ENCODE measurements at places on chromosomes 1 and 21.
A peak's percentile ranks its signal among the peaks of the same experiment; 100 is the strongest.

DNA sequence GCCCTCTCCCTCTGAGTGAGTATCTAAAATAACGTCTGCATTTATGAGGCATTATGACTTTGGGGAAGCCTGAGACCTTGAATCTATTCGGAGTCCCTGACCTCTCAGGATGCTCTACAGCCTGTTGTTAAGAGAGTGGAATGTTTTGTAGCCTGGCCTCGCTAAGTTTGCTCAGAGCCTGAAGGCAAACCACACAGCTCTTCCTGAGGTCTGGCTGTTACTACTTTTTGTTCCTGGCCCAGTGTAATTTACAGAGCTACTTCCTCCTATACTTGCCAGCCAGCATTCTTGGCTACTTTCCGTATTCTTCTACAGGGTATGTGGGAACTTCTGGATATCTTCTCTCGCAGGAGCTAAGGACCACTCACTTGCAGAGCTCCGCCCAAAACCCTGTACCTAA, 3.6 kb upstream of the ZMYM4 start:
- peak; percentile 33 for DNase-seq

GRCh38 chr1:169941982-169942830, 48.5 kb upstream of the SCYL3 start:
- DNase-seq: no peak

GRCh38 chr1:226181996-226182714, 4.4 kb downstream of the ACBD3 start:
- peak; percentile 63 for DNase-seq

GRCh38 chr21:45454926-45455673, 50.1 kb downstream of the COL18A1 start:
- no peak for DNase-seq

- DNase-seq: no peak
Observed at GRCh38 chr21:41453198-41453597, 27.2 kb downstream of the MX1 start.

GRCh38 chr1:9073143-9073542, 3.7 kb upstream of the SLC2A5 start:
- DNase-seq: no peak

DNA sequence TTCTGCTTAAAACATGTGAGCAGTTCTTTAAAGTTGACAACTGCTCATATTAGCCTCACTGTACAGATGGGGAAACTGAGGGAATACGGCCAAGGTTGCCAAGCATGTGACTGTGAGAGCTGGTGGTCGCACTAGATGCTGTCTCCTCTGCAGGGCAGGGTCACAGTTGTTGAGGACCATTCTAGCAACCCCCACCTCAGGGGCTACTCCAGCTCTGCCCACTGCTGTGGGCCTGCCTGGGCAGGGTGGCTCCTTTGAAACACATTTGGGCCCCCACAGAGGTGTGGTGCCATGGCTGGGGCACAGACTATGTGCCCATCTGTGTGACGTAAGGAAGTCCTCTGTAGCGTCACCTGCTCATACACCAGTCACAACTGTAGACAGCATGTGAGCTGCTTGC, 779 bp downstream of the THEM5 start:
- DNase-seq: no peak

GRCh38 chr1:86259390-86259789, 102.8 kb upstream of the COL24A1 start:
- DNase-seq: no peak

DNA sequence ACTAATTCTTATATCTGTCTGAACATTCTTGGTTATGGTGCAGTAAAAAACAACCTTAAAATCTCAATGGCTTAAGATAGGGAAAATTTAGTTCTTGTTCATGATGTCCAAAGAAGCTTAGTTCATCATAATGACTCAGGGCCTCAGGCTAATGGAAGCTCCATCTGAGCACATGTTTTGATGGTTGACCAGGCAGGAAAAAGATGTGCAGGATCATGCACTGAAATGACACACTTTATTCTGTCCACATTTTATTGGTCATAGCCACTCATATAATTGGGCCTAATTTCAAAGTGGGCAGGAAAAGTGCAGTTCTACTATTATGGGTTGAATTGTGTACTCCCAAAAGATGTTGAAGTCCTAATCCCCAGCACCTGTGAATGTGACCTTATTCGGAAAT, 198.2 kb downstream of the CENPF start:
- DNase-seq: no peak

DNA sequence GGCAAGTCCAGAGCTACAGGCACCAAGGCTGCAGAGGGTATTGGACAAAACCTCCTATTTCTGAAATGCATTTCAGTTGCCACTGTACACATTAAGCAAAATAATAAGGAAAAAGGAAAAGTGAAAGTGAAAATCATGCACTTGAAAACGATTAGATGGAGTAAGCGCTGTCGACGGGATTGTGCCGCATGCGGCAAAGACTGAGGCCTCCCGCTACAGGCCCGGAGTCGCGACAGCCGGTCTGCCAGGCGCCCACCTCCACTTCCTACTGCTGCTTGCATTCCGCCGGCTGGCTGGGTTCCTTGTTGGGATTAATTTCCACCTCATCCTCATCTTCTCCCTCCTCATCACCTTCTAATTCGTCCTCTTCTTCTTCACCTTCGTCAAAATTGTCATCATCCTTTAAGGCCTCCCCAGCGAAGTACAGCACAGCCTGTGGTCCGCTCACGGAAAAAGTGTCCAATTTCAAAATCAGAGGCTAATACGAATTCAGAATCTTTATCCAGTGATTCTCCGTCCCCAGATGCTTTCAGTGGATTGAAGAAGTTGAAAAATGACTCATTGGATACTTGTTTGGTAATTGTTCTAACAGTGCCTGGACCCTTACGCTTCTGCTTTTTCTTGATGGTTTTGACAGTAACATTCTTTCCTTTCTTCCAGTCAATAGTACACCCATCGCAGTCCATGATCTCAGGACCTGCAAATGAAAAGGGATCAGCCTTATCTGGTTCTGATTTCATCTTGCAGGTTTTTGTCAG, 38.0 kb downstream of the CD58 start:
- no peak for DNase-seq

- DNase-seq: no peak
Observed at GRCh38 chr21:44067011-44067839, 40.0 kb upstream of the PWP2 start.

- no peak for DNase-seq
Observed at GRCh38 chr1:22387919-22388580, 63.6 kb upstream of the ZBTB40 start.

DNA sequence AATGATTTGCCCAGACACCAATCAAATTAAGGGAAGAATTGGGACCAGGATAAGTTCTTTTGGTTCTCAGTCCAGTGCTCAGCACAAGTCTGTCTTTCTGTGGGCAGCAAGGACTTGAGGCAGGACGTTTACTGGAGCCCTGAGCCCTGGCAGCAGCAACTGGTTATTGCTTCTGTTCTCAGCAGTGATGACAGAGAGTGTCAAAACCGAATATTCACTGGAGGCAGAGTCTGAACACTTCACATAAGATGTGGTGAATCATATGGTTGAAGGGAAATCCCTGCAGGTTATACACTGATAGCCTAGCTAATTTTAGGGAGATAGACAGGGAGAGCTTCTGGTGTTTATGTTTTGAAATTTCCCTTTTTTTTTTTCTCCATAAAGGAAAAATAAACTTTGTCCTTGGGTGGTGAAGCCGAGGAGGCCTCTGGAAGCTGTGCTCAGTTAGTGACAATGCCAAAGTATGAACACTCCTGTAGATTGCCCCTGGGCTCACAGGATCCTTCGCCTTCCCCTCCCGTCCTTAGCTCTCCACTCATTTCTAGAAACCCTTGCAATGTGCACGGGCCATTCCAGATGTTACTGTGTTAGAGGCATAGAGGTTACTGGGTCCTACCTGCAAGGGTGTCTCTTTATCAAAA, 26.3 kb upstream of the TSPAN2 start:
- DNase-seq: no peak

DNA sequence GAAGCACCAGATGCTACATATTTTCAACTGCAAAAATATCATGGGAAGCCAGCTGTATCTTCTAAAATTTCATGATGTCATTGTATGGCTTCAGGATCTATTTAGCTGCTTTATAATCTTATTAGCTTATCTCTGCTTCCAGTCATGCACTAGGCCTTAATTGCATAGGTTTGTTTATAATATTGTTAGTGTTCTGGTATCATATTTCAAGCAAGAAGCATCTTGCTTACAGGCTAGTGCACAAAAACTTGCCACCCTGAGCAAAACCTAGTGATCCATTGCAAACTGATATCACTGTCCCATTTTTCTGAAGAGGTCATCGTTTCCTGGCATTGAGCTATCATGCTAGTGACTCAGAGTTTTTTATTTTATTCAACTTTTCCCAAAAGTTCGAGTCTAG, 15.7 kb upstream of the NRIP1 start:
- DNase-seq: no peak

GRCh38 chr1:26138974-26139558, 19.8 kb upstream of the FAM110D start:
- DNase-seq: no peak

DNA sequence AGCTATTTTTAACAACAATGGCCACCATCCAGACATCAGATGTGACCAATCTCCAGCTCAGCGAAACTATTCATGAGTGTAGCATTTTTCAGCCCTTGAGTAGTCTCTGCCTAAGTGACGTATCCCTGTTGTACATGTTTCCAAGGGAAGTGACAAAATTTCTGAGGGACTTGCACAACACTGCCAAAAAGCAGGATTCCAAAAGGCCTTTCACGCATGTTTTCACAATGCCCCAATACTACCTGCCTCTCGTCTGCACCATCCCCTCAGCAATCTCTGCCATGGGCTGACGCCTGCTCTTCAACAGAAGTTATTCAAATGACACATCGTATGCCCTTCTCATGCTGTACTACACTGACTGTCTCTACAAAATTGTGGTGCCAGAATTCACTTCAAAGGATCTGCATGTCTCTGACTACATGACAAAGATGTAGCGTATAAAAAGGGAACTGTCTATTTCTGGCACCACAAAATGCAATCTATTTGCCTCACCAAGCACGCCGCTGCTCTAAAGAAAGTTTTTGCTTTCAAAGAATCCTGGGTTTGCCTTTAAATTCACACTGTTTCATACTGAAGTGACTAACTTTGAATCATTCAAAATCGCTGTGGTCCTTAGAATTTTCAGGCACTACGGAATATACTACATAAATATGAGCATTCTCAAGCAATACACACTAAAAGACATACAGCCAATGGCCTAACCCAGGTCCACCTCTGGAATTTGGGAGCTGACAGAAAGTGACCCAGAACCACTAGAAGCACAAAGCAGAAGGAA, 32.9 kb downstream of the JAK1 start:
- no peak for DNase-seq

DNA sequence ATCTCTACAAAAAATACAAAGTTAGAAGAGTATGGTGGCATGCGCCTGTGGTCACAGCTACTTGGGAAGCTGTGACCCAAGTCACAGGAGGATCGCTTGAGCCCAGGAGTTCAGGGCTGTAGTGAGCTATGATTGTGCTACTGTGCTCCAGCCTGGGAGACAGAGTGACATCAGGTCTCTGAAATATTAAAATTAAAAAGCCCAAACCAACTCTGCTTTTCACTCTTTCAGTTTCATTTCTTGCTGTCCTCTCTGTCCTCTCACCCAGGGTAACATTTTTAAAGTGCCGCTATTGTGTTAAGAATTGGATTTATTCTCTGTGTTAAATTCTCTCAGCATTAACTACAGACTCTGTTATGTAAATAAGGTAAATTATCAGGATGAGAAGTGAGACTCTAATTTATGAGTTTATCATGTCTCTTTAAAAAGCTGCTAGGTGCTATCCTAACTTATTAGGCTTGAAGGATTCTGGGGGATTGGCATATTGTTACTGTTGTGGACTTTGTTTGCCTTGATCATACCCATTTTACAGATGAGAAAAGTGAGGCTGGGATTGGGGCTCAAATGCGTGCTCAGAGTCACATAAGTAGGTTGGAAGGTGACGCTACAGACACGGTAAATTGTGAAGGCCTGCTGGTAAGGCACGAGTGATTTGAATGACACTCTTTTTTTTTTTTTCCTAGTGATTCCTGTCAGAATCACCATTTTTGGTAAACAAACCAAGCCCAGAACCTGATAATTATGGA, 46.5 kb downstream of the B3GALT5 start:
- no peak for DNase-seq

GRCh38 chr1:56380531-56380930, 198.8 kb downstream of the PLPP3 start:
- no peak for DNase-seq

DNA sequence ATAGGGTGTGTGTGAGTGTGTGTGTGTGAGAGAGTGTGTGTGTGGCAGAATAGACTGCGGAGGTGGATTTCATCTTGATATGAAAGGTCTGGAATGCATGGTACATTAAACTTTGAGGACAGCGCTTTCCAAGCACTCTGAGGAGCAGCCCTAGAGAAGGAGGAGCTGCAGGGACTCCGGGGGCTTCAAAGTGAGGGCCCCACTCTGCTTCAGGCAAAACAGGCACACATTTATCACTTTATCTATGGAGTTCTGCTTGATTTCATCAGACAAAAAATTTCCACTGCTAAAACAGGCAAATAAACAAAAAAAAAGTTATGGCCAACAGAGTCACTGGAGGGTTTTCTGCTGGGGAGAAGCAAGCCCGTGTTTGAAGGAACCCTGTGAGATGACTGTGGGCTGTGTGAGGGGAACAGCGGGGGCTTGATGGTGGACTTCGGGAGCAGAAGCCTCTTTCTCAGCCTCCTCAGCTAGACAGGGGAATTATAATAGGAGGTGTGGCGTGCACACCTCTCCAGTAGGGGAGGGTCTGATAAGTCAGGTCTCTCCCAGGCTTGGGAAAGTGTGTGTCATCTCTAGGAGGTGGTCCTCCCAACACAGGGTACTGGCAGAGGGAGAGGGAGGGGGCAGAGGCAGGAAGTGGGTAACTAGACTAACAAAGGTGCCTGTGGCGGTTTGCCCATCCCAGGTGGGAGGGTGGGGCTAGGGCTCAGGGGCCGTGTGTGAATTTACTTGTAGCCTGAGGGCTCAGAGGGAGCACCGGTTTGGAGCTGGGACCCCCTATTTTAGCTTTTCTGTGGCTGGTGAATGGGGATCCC, 18.3 kb upstream of the HDAC1 start:
- DNase-seq: peak; percentile 70

- peak; percentile 43 for DNase-seq
Observed at GRCh38 chr1:16156848-16157495, 1.1 kb upstream of the EPHA2 start.

DNA sequence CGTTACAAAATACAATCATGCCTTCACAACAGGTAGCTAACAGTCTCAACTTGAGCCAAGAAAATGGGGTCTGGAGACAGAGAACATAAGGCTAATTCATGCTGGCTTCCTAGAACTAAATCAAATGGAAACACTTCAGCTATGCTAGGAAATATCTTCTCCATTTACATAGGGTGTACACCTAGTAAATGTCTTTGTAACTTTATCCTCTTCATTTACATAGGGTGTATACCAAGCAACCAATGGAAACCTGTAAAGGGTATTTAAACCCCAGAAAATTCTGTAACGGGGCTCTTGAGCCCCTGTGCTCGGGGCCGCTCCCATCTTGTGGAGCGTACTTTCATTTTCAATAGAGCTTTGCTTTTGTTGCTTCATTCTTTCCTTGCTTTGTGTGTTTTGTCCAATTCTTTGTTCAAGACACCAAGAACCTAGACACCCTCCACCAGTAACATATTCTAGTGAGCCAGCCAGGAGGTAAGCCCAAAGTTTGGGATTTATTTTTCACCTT, 19.5 kb upstream of the CYP4X1 start:
- no peak for DNase-seq

GRCh38 chr1:117606649-117607430, 992 bp downstream of the TENT5C start:
- peak; percentile 9 for DNase-seq

Measured in Calu3 (cell line).